Naive thymus-derived CD4-positive, alpha-beta T cell (primary cell): ENCODE measurements at places on chromosomes 16 and 17. TPM values are rescaled to one million over a fixed set of nuclear protein-coding genes. Genes with fewer than 3 reads are reported as not detected.

GRCh38 chr16:73473713-73474112 is 425.8 kb upstream of the ZFHX3 start:
- no peak overlapping the region for H3K4me3 ChIP-seq
- DNase-seq = no peak
- no peaks in the 10 kb centered on the region for H3K36me3 ChIP-seq
- H3K4me1 ChIP-seq = no peaks in the 10 kb centered on the region
- H3K27me3 ChIP-seq = no peaks in the 10 kb centered on the region

DNA sequence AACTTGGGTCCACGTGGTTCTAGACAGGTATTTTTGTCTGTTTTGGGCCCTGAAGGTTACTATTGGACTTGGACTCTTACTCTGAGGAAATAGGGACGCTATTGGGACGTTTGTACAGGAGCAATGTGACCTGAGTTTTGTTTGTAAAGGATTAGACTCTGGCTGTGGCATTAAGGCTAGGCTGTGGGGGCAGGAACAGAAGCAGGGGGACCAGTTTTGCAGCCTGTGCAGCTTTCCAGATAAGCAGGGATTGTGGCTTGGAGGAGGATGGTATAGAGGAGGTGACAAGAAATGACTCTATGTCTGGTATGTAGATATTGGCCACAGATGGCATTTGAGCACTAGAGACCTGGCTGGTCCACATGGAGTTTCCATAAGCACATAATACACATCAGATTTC is 12.8 kb downstream of the NOD2 start:
- no peak overlapping the region for H3K27ac ChIP-seq
- H3K36me3 ChIP-seq = no peaks in the 10 kb centered on the region
- no peak for DNase-seq
- H3K4me3 ChIP-seq = no peak overlapping the region
- peaks cover 10% of the 10 kb centered on the region for H3K4me1 ChIP-seq

- H3K36me3 ChIP-seq = no peaks in the 10 kb centered on the region
- H3K4me1 ChIP-seq = peaks cover 2% of the 10 kb centered on the region
- H3K4me3 ChIP-seq = no peak overlapping the region
- DNase-seq = no peak
- H3K27ac ChIP-seq = no peak overlapping the region
- H3K27me3 ChIP-seq = no peaks in the 10 kb centered on the region
Observed at GRCh38 chr16:2786061-2786825, 1.1 kb downstream of the PRSS33 start.

The DRG2 gene
- total RNA-seq = 48.8 TPM
